ENCODE measurements at places on chromosomes 4 and X. TPM values are rescaled to one million over a fixed set of nuclear protein-coding genes. Genes with fewer than 3 reads are reported as not detected.

The CT45A3 gene
- not detected for total RNA-seq

The MAGIX gene
- 3.4 TPM for total RNA-seq

The HAND2 gene
- 2.3 TPM for total RNA-seq

The CTAG2 gene
- not detected for total RNA-seq

The CENPU gene
- total RNA-seq, result 9.0 TPM

The TMSB15A gene
- total RNA-seq, result 26.8 TPM

The REELD1 gene
- not detected for total RNA-seq

The P2RY4 gene
- total RNA-seq, result 0.13 TPM

The USP17L12 gene
- not detected for total RNA-seq

The AMOT gene
- total RNA-seq, result 6.9 TPM

The S100P gene
- not detected for total RNA-seq

The CHRNA9 gene
- 0.13 TPM for total RNA-seq

The LPAR4 gene
- total RNA-seq, result under 0.01 TPM

The SLC4A4 gene
- total RNA-seq, result 2.8 TPM

The KLB gene
- total RNA-seq, result not detected

The GABRA4 gene
- not detected for total RNA-seq
